COR-L47 (cell line): ENCODE measurements at places on chromosomes 11 and 22.

GRCh38 chr11:60771879-60772525, 13.1 kb upstream of the MS4A10 start:
- DNase-seq, result no peak

- no peak for DNase-seq
Observed at GRCh38 chr11:42901084-42901483, 410.7 kb upstream of the API5 start.

DNA sequence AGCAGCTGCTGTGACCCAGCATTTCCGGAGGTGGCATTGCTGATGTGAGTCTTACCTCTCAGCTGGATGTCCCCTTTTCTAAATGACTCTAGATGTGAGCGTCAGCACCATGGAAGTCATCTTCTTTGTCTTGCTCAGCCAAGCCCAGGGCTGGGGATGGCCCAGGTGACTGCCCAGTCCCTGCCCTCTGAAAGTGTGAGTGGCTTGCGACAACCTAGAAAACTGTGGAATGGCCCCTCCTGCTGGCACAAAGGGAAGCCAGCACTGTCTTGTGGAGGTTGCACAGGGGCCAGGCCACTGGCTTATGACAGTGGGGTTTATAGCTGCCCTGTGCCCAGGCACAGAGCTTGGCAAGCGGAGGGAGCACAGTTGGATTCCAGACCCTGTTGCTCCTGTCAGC, 6.2 kb downstream of the TUB start:
- DNase-seq, result no peak

GRCh38 chr22:16935209-16935608, 72.8 kb downstream of the GAB4 start:
- no peak for DNase-seq

GRCh38 chr11:1652771-1653540, 23.4 kb downstream of the KRTAP5-5 start:
- peak; percentile 56 for DNase-seq

DNA sequence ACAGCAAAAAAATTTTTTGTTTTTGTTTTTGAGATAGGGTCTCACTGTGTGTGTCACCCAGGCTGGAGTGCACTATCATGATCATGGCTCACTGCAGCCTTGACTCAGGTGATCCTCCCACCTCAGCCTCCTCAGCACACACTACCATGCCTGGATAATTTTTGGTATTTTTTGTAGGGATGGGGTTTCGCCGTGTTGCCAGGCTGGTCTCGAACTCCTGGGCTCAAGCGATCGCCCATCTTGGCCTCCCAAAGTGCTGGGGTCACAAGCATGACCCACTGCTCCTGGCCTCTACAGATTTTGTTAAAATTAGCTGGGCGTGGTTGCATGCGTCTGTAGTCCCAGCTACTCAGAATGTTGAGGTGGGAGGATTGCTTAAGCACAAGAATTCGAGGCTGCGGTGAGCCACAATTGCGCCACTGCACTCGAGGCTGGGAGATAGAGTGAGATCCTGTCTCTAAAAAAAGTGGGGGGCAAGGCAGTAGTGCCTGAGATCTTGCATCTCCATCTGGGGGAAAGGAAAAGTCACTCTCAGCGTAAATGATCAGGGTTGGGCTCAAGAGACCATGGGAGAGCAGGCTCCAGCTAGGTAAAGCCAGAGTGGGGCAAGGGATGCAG, 10.6 kb upstream of the DGKZ start:
- DNase-seq, result no peak

DNA sequence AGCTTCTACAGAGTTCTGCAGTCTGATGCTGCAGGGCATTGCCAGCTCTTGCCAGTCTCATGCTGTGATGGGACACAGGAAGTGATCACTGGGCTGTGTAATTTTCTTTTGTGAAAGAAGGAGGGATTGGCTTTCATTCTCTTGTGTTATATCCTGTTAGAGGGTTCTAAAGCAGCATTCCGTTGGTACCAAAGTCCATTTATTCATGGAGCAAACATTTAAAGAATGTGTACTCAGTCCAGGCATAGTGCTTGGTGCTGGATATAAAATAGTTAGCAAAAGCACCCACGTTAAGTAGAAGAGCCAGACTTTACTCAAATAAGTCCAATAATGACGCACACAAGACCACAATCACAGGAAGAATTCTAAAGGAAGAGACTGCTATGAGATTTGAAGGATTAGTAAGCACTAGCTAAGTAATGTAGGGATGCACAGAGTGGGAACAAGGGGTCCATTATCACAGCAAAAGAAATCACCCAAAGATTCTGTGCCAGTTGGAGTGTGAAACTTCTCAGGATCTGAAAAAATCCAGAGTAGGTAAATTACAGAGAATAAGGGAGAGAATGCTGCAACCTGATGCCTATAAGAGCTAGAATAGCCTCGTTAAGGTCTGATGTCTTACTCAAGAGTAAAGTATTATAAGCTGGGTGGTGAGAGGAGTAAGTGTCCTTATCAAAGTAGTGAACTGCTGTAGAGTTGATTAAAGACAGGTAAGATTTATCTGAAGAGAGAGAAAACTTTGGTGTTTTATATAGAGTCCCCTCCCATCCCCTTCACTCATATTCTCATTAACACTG, 728.3 kb downstream of the METTL15 start:
- DNase-seq, result peak; percentile 52

DNA sequence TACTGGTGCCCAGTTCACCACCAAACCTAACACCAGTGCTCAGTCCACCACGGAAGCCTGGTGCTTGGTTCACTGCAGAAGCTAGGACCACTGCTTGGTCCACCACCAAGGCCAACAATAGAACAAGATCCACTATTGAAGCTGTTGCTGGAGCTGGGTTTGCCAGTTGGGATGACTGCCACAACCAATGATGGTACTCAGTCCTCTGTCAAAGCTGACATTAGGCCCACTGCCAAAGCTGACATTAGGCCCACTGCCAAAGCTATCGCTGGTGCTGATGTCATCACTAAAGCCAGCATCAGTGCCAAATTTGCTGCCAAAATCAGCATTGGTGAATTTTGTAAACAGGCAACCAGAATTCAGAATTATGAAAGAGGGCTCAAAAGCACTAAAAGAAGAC, 1850.2 kb upstream of the RAG2 start:
- peak; percentile 2 for DNase-seq

GRCh38 chr11:119567688-119568582, 145.0 kb upstream of the THY1 start:
- peak; percentile 53 for DNase-seq

DNA sequence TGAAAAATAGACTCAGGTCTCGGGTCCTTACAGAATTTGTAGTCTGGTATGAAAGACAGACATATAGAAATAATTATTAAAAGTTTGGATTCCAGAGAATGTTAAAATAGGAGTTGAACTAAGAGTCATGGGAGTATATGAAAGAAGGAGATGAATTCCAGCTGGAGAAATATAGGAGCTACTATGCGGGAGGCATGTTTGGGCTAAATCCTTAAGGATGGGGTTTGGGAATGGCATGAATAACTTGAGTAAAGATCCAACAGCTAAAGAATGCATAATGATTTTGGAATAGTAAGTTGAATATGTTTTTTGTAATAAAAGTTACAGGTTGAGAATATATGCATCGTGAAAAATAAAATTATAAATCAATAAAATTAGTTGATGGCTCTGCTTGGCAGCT, 129.4 kb upstream of the SLC5A12 start:
- no peak for DNase-seq

DNA sequence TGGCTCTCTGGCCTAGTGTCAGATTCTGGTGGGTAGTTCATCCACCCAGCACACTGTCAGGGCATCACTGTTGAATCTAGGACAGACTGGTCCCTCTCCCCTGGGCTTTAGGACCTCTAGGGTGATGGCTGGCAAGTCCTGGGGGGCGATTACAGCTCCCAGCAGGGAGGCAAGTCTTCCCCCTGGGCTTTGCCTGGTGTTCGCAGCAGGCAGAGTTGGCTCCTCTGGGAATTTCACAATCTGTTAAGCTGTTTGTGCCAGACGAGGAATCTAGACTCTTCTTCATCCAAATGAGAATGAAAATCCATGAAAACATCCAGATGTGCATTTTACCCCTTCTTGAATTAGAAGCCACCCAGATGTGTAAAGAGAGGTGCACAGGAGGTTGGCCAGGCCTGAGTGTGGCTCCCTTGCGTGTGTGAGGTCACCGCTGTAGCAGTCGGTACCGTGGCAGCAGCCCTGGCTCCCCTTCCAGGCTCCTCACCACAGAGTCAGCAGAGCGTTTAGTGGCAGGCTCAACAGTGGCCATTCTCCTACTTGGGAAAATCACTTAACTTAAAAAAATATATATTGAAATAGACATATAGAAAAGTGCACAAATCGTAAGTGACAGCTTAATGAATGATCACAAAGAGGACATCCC, 99.9 kb upstream of the TBCEL start:
- no peak for DNase-seq

DNA sequence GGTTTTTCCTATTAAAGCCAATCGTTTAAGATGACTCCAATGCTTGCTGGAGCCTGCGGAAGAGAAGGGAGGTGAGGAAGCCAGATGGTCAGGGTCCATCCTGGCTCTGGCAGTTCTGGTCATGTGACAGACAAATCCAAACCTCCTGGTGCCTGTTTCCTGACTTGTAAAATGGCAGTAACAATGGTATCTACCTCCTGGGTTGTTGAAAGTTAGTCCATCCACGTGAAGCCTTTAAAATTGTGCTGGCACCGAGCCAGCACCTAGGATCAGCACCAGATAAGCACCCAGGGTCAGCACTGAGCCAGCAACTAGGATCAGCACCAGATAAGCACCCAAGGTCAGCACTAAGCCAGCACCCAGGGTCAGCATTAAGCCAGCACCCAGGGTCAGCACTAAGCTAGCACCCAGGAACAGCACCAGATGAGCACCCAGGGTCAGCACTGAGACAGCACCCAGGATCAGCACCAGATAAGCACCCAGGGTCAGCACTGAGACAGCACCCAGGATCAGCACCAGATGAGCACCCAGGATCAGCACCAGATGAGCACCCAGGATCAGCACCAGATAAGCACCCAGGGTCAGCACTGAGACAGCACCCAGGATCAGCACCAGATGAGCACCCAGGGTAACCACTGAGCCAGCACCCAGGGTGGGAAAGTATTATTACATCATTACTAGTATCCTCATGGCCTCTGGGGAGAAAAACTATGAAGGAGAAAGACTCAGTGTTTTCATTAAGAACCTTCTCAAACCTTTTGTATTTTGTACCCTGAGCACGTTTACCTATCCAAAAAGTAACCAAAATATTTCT, 17.2 kb downstream of the KIAA0930 start:
- no peak for DNase-seq

GRCh38 chr22:23289851-23290724, 109.8 kb downstream of the BCR start:
- DNase-seq, result peak; percentile 7

GRCh38 chr11:64286801-64287159, 1.1 kb downstream of the GPR137 start:
- DNase-seq, result no peak

GRCh38 chr11:71485466-71485865, 32.5 kb downstream of the NADSYN1 start:
- DNase-seq, result no peak

DNA sequence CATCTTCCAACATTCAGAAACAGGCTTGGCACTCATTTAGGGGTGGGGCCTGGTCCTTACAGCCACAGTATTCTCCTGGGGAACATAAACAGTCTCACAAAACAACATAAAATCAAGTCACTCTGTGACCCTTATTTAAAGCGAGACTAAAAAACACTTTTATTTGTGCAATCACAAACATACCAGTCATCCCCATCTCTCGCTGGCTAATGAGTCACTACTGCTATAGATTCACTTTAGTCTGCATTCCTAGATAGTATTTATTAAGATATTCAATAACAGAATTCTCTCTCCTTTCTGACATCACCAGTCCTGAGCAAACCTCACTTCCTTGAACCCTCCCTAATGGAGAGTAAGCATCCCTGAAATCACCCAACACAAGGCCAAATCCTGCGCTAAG, 68.0 kb downstream of the ZBTB44 start:
- DNase-seq, result no peak

- DNase-seq, result no peak
Observed at GRCh38 chr22:21829523-21829922, 37.9 kb downstream of the MAPK1 start.

DNA sequence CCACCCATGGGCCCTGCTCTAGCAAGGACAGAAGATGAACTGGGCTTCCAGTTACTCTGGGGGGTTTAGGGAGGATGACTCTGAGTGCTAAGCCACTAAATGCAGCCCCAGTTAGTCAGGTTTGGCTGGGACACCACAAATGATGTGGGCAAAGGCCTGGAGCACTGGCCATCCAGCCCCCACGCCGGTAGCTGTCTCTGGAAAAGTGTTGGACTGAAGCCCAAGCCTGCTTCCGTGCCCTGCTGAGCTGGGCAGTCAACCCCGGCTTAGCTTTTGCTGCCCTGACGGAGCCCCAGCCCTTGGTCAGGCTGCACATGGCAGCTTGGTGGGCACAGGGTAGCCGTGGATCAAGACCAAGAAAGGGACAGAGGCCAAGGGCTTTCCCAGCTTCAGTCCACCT, 5.7 kb upstream of the GSTP1 start:
- DNase-seq, result no peak

DNA sequence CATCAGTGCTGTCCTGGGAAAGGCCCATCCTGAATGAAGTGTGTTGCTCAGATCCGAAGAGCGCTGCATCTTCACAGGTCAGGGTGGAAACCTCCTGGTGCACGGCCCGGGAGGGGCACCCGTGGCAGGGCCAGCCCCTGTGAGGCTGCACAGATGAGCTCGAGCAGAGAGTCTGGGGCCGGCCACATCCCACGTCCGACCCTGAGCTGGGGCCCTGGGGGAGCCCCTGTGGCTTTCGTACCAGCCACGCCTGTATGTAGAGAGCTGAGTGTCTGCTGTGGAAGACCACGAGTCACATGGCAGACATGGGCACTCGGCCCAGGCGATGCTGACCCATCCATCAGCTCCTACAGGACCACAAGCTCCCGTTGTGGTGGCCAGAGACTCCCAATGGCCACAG, 24.9 kb upstream of the SEPTIN5 start:
- DNase-seq, result no peak
